Liver (tissue), 10 donors: ENCODE measurements at places on chromosomes 4 and X. TPM values are rescaled to one million over a fixed set of nuclear protein-coding genes. Genes with fewer than 3 reads are reported as not detected.

IRS4 gene
- total RNA-seq, result not detected

H2BW1 gene
- not detected for total RNA-seq

ZFYVE28 gene
- 6.1 TPM for total RNA-seq

SMIM14 gene
- total RNA-seq, result 21.1 TPM

LRRC66 gene
- total RNA-seq, result 0.25 TPM

CDS1 gene
- total RNA-seq, result 0.56 TPM

ARX gene
- not detected for total RNA-seq

CSAG3 gene
- total RNA-seq, result 0.14 TPM

DNA sequence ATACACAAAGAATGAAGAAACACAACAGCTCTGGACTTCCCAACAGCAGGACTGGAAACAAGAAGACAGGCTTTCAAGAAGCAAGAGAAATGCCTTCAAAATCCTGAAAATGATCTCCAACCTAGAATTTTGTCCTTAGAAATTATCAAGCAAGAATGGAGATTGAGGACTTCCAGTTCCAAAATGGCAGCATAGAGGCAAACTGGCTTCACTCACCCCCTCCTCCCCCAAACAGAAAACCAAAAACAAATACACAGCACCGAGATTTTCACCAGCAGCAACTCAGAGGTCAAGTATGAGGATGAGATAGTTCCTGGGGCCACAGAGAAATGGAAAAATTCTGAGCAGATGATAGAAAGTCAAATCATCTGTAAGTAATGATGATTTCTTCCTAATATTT is 40.5 kb upstream of the LRBA start:
- no peak overlapping the region for H3K4me3 ChIP-seq
- no peaks in the 10 kb centered on the region for H3K27me3 ChIP-seq
- DNase-seq, result no peak

GRCh38 chrX:19889582-19890342 is 2.4 kb upstream of the SH3KBP1 start:
- no peaks in the 10 kb centered on the region for H3K4me1 ChIP-seq
- no peaks in the 10 kb centered on the region for H3K27me3 ChIP-seq
- H3K4me3 ChIP-seq, result no peak overlapping the region
- DNase-seq, result no peak
- no peaks in the 10 kb centered on the region for H3K36me3 ChIP-seq

GRCh38 chrX:13511944-13512330 is 57.5 kb upstream of the EGFL6 start:
- no peaks in the 10 kb centered on the region for H3K36me3 ChIP-seq
- no peaks in the 10 kb centered on the region for H3K27me3 ChIP-seq
- H3K4me1 ChIP-seq, result no peaks in the 10 kb centered on the region
- H3K27ac ChIP-seq, result no peak overlapping the region
- DNase-seq, result no peak

DNA sequence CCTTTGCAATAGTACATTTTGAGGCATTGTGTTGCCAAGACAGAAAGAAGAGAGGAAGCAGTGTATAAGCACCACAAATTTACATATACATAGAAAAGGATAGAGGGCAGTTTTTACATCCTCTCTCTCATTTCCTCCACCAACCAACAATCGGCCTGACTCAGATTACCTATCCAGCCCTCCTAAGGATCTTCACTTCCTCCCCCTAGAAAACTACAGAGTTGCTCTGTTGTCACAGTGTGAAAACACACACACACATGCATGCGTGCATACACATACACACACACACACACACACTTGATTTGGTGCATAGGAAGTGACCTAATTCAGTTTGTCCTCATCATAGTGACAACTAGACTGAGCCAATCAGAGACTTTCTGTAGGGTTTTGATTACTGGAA is 98.8 kb upstream of the SPRY1 start:
- H3K27me3 ChIP-seq, result no peaks in the 10 kb centered on the region
- H3K27ac ChIP-seq, result no peak overlapping the region
- H3K4me3 ChIP-seq, result no peak overlapping the region
- H3K4me1 ChIP-seq, result no peaks in the 10 kb centered on the region
- H3K36me3 ChIP-seq, result no peaks in the 10 kb centered on the region

GRCh38 chr4:23364167-23364566 is 525.7 kb downstream of the PPARGC1A start:
- H3K4me1 ChIP-seq, result no peaks in the 10 kb centered on the region
- H3K27me3 ChIP-seq, result no peaks in the 10 kb centered on the region
- no peak for DNase-seq
- no peak overlapping the region for H3K4me3 ChIP-seq
- H3K36me3 ChIP-seq, result no peaks in the 10 kb centered on the region
- no peak overlapping the region for H3K27ac ChIP-seq

DNA sequence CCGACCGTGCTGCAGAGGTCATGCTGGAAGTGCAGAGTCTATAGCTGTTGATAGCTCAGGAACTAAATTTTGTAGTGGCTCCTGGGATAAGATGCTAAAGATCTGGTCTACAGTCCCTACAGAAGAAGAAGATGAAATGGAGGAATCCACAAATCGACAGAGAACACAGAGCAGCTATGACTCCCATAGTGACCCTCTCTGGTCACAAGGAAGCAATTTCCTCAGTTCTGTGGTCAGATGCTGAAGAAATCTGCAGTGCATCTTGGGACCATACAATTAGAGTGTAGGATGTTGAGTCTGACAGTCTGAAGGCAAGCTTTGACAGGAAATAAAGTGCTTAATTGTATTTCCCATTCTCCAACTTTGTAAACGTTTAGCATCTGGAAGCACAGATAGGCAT is 8.8 kb downstream of the MANBA start:
- no peaks in the 10 kb centered on the region for H3K27me3 ChIP-seq
- H3K4me3 ChIP-seq, result no peak overlapping the region
- no peak overlapping the region for H3K27ac ChIP-seq
- no peaks in the 10 kb centered on the region for H3K36me3 ChIP-seq
- H3K4me1 ChIP-seq, result no peaks in the 10 kb centered on the region
- DNase-seq, result no peak

- no peaks in the 10 kb centered on the region for H3K27me3 ChIP-seq
- H3K4me1 ChIP-seq, result no peaks in the 10 kb centered on the region
- no peak overlapping the region for H3K4me3 ChIP-seq
- DNase-seq, result no peak
- H3K27ac ChIP-seq, result no peak overlapping the region
Measured at GRCh38 chr4:157143369-157143768, 67.4 kb downstream of the GLRB start.

DNA sequence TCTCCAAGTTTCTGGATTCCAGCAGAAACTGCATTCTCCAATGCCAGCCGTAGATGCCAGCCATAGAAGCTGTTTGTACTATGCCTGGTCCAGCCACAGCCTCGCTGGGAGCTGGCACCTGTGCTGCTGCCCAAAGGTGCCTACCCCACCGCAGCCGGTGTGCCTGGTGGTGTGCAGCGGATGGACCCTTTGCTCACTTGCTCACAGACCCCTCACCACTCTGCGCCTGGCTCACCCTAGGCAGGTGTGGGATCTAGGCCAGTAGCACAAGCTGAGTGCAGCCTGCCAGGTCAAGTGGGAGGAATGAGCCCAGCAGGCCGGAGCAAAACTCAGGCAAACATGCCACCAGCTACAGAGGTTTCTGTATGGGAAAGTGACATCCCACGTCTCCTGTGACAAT is 463.2 kb downstream of the ADGRL3 start:
- H3K4me3 ChIP-seq, result no peak overlapping the region
- no peak for DNase-seq
- no peaks in the 10 kb centered on the region for H3K27me3 ChIP-seq
- no peaks in the 10 kb centered on the region for H3K36me3 ChIP-seq
- no peaks in the 10 kb centered on the region for H3K4me1 ChIP-seq

GRCh38 chr4:113773014-113773413 is 11.5 kb upstream of the CAMK2D start:
- no peak overlapping the region for H3K4me3 ChIP-seq
- H3K4me1 ChIP-seq, result no peaks in the 10 kb centered on the region
- no peak for DNase-seq
- no peaks in the 10 kb centered on the region for H3K27me3 ChIP-seq
- no peaks in the 10 kb centered on the region for H3K36me3 ChIP-seq
- H3K27ac ChIP-seq, result no peak overlapping the region

DNA sequence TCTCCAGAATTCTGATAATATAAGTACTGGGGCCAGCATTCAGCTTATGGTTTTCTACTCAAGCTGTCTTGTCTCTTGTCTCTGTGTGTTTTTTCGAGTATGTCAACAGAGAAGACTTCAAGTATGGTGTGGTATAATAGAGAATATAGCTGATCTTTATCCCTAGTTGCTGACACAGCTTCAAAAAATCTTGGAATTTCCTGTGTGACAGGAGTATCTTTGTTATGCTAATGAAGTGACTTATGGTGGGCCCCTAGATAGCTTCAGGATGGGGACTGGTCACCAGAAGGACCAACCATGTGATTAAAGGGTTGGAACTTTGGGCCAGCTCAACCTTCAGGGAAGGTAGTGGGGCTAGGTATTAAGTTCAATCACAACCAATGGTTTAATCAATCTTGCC is 2.9 kb downstream of the GPRASP3 start:
- peaks cover 10% of the 10 kb centered on the region for H3K4me1 ChIP-seq
- H3K36me3 ChIP-seq, result no peaks in the 10 kb centered on the region
- no peak overlapping the region for H3K4me3 ChIP-seq
- DNase-seq, result no peak
- no peak overlapping the region for H3K27ac ChIP-seq

- H3K4me1 ChIP-seq, result peaks cover 4% of the 10 kb centered on the region
- no peak for DNase-seq
- H3K27me3 ChIP-seq, result no peaks in the 10 kb centered on the region
- H3K36me3 ChIP-seq, result no peaks in the 10 kb centered on the region
Measured at GRCh38 chrX:51395810-51396728, 63.4 kb downstream of the NUDT10 start.

- no peak for DNase-seq
- H3K4me1 ChIP-seq, result no peaks in the 10 kb centered on the region
- H3K4me3 ChIP-seq, result no peak overlapping the region
- no peaks in the 10 kb centered on the region for H3K27me3 ChIP-seq
- H3K27ac ChIP-seq, result peak overlapping the region; percentile 90
Measured at GRCh38 chrX:23773601-23774175, 9.3 kb upstream of the SAT1 start.

GRCh38 chrX:44012484-44013096 is 39.4 kb upstream of the NDP start:
- no peak overlapping the region for H3K4me3 ChIP-seq
- no peak overlapping the region for H3K27ac ChIP-seq
- H3K27me3 ChIP-seq, result no peaks in the 10 kb centered on the region
- H3K4me1 ChIP-seq, result no peaks in the 10 kb centered on the region

DNA sequence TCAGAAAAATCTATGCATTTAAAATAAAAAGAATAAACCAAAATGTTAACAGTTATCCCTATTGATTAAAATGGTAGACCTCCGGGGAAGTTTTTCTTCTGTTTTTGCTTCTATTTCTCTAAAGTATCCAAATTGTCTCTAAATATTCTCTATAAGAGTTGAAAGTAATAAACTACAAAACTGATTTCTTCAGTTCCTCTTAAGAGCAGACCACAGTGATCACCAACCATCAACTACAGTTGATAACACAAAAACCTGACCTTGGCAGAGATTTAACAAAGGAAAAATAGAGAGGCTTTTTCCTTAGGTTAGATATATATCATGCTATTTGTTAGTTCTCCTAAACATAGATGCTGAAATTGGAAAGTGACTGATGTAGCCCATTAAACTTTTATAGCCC is 27.3 kb downstream of the DDX60 start:
- no peak overlapping the region for H3K4me3 ChIP-seq
- H3K36me3 ChIP-seq, result peaks cover 2% of the 10 kb centered on the region
- DNase-seq, result no peak
- no peak overlapping the region for H3K27ac ChIP-seq

- H3K4me1 ChIP-seq, result no peaks in the 10 kb centered on the region
- no peak overlapping the region for H3K4me3 ChIP-seq
- no peaks in the 10 kb centered on the region for H3K27me3 ChIP-seq
- peak; percentile 32 for DNase-seq
- H3K36me3 ChIP-seq, result no peaks in the 10 kb centered on the region
- no peak overlapping the region for H3K27ac ChIP-seq
Measured at GRCh38 chrX:67780694-67781109, 236.9 kb downstream of the AR start.

DNA sequence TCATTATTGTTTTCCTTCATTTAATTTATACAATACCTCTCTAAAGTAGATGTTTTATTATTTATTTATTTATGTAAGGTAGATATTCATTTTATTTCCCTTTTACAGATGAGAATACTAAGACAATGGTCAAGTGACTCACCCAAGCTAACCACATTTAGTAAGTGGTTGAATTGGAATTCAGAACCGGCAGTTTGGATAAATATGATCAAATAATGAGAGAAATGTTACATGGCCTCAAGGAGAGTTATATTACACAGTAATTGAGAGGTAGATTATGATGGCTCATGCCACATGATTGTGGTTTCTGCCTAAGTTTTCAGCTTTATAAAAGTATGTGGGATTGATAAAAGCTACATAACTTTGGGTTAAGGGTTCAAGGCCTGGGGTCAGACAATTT is 239.4 kb upstream of the BOD1L1 start:
- no peaks in the 10 kb centered on the region for H3K27me3 ChIP-seq
- H3K4me3 ChIP-seq, result no peak overlapping the region
- DNase-seq, result no peak

DNA sequence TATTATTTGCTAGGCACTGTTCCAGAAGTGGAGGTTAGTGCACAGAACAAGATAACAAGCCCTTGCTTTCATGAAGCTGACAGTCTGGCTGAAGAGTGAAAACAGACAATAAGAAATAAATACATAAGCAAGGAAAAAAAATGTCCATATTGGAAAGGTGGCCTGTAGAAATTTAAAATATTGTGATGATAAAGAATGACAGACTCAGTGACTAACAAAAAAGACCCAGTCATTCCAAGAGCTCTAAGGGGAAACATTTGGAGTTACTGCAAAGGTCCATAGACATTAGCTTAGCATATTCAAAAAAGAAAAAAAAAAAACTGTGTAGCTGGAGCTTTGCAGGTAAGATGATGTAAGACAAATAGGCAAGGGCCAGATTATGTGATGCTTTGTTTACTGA is 1.0 kb upstream of the ANTXR2 start:
- no peaks in the 10 kb centered on the region for H3K36me3 ChIP-seq
- no peaks in the 10 kb centered on the region for H3K4me1 ChIP-seq
- H3K27me3 ChIP-seq, result no peaks in the 10 kb centered on the region
- H3K4me3 ChIP-seq, result no peak overlapping the region
- no peak overlapping the region for H3K27ac ChIP-seq

GRCh38 chr4:173486714-173487392 is 43.2 kb downstream of the HAND2 start:
- H3K27ac ChIP-seq, result no peak overlapping the region
- DNase-seq, result no peak
- no peaks in the 10 kb centered on the region for H3K36me3 ChIP-seq
- H3K4me1 ChIP-seq, result no peaks in the 10 kb centered on the region

- no peak for DNase-seq
- no peaks in the 10 kb centered on the region for H3K4me1 ChIP-seq
- no peak overlapping the region for H3K27ac ChIP-seq
- no peaks in the 10 kb centered on the region for H3K27me3 ChIP-seq
Measured at GRCh38 chr4:102193145-102193544, 152.1 kb downstream of the SLC39A8 start.
